ENCODE measurements at places on chromosomes 11 and 22.

DNA sequence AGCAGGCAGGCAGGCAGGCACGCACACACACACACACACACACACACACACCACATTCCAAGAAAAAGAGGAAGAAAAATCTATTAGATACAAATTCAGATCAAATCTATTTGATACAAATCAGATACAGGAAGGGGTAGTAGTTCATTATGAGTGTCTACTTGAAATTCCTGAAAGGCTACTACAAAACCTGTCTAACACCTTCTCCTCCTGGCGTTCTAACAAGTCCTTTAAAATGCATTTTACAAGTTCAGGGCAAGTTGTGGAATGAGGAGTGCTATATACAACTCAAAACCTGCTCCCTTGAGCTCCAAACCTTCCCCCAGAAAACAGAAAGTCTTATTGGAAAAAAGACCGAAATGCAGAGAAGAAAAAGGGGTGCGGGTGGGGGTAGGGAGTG is 476 bp downstream of the ARHGAP32 start:
- DNase-seq = no peak

DNA sequence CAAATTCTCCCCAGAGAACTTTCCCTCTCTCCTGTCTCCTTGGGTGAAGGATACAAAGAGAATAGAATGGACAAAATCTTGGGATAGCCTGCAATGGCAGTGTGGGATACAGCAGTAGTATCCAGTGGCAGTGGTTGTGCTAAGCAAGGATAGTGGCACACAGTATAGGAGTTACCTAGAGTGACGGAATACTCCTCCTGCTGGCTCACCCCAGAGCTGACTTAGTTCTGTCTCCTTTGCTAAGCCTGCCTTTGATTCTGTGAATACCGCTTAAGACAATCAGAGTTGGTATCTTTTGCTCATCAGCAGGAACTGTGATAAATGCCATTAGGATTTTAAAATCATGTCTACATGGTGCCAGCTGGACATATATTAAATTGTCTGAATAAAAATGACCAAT is 404.3 kb downstream of the JRKL start:
- DNase-seq = no peak

GRCh38 chr11:125429174-125429707 is 66.8 kb downstream of the FEZ1 start:
- peak; percentile 36 for DNase-seq

DNA sequence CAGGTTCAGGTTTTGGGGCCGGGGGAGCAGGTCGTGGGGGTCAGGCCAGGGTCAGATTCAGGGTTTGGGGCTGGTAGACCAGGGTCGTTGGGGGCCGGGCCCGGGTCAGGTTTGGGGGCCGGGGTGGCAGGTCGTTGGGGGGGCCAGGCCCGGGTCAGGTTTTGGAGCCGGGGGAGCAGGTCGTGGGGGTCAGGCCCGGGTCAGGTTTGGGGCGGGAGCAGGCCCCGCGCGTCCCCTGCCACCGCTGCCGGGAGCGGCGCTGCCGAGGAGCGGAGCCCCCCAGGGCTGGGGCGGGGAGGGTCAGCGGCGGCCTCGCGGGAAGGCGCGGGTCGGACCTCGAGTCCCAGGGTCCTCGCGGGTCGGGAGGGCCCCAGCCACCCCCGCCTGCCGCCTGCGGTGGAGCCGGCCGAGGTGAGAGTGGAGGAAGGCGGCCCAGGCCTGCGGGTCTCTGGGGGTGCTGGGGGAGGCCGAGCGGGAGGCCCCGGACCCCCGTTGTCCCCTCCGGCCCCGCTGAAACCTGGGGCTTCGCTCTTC is 535 bp downstream of the TRABD start:
- no peak for DNase-seq

GRCh38 chr11:131300439-131300717 is 70.0 kb upstream of the NTM start:
- DNase-seq = no peak

DNA sequence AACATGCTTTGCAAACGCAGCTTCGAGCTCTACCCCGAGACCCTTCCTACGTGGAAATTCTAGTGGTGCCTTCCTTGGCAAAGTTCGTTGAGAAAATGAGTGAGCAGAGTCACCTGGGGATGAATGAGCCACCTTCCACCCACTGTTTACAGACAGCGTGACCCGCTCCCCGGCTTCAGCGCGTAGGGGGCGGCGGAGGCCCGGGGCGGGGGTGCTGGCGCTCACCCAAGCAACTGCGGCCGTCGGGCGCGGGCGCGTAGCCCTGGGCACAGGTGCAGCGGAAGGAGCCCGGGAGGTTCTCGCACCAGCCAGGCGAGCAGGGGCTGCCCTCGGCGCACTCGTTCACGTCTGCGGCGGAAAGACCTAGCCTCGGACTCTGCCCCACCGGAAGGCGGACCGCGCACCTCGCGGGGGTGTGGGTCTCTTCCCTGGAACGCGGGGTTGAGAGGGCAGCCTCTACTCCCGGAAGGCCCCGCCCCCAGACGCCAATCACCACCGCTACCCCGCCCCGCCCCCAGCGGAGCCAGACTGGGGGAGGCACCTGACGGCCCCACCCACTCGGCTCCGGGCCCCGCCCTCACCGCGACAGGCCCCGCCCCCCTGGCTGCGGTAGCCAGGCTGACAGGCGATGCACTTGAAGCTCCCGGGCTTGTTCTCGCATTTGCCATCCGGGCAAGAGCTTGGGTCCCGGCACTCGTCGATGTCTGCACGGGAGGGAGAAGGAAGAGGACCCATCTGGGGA is 11.8 kb downstream of the LTBP3 start:
- DNase-seq = peak; percentile 98

DNA sequence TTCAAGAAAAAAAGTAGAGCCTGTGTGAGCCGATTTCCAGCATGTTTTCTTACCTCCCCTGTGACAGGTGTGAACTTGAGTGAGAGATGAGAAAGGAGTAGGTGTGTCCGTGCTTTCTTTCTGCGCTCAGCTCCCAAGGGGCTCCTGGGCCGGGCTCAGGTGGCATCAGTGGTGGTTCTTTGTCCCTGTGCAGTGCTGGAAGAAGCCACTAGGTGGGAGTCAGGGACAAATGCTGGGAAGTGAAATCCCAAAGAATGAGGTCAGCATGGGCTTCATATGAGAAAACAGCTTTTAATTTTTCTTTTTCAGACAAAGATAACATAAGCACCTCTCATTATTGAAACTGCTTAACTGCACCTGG is 57.8 kb downstream of the PPFIBP2 start:
- DNase-seq = no peak

DNA sequence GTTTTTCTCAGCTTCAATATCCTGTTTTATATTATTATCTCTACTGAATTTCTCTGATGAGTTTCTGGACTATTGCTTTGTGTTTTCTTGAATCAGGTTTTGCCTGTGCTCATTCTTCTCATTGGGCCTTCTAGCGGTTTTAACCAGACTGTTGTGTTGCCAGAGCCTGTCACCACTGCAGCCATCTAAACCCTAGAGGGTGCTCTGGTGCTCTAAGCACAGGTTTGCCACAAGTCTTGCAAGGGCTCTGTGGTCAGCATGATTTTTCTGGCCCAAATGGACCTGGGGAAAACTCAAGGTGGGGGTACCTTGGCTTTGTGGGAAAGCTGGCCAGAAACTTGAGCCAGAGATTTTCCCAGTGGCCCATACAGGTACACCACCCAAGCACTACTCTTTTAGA is 52.4 kb upstream of the TYR start:
- no peak for DNase-seq

GRCh38 chr11:31799435-31800397 is 11.4 kb downstream of the PAX6 start:
- DNase-seq = no peak

- DNase-seq = no peak
Measured at GRCh38 chr11:15594607-15595006, 479.9 kb downstream of the INSC start.

- DNase-seq = peak; percentile 82
Measured at GRCh38 chr22:46563381-46564083, 26.1 kb upstream of the CELSR1 start.

DNA sequence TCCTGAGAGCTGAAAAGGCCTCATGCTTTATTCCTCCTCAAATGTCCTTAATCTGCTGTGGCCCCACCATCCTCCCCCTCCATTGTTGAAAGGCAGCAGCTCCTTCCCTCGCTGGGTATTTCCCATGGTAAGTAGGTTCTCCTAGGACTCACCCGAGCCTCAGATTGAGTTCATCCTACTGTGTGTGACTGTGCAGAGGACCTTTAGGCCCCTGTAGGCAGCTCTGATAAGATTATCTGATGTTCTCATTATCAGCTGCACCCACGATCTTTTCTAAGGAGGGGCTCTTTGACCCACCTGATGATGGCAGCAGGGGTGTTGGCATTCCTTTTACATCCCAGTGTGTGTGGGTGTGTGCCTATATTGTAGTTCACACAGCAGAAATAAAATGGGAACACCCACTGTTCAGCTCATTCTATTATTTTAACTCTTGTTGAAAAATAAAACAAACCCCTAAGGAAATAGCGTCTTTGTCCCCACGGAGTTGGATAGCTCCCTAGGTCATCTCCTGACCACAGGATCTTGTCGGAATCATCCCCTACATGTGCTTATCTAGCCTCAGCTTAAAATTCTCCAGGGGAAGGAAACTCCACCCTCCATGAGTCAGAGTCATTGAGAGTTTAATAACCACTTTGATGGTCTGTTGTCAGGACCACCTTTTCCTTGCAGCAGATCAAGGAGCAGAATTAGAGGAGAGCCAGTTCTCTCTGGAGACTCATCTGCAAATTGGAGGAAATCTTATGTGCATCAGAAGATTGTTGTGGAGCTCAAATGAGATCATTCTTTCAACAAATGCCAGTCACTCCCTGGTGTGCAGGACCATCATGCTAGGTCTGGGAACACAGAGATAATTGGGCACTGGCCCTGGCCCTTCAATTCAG is 19.3 kb downstream of the ENDOD1 start:
- DNase-seq = no peak

- DNase-seq = no peak
Measured at GRCh38 chr11:7525424-7525823, 11.6 kb downstream of the PPFIBP2 start.

DNA sequence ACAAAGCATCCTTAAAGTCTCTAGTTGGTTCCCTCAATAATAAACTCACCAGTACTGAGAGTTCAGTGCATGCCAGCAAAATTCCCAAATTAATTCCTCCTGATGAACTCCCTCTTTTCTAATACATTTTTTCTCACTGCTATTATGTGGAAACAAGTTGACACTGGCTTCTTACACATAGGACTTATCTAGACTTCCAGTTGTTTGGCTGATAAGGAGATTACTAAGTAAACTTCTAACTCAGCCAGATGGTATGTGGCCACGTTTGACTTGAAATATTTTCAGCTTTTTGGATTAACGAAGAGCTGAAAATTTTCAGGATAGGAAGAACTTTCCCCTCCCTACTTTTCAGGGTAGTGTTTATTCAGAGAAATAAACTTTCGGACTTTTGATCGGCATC is 1154.2 kb upstream of the TENM4 start:
- DNase-seq = no peak

- DNase-seq = no peak
Measured at GRCh38 chr11:81941998-81942397, 791.7 kb downstream of the FAM181B start.

DNA sequence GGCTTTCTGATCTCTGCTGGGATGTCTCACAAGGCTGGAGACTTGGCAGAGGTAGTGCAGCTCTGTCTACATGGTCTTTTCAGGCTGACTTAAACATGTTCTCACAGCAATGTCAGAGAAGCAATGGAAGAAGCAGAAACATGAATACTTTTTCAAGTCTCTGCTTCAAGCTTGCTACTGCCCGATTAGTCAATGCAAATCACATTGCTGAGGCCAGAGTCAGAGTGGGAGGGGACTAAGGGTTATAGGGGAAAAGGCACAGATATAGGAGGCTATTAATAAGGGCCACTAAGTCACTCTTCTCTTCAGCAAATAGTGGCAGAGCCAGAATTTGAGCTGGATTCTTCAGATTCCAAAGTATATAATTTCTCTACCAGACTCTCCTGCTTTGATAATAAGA is 390.5 kb downstream of the TMEM135 start:
- no peak for DNase-seq

- no peak for DNase-seq
Measured at GRCh38 chr11:86627776-86628455, 44.5 kb downstream of the ME3 start.

- no peak for DNase-seq
Measured at GRCh38 chr11:3037945-3038271, 19.3 kb downstream of the CARS1 start.

GRCh38 chr11:128929468-128929867 is 13.2 kb downstream of the TP53AIP1 start:
- DNase-seq = no peak

- DNase-seq = peak; percentile 76
Measured at GRCh38 chr11:65588199-65589054, 7.2 kb downstream of the KCNK7 start.

DNA sequence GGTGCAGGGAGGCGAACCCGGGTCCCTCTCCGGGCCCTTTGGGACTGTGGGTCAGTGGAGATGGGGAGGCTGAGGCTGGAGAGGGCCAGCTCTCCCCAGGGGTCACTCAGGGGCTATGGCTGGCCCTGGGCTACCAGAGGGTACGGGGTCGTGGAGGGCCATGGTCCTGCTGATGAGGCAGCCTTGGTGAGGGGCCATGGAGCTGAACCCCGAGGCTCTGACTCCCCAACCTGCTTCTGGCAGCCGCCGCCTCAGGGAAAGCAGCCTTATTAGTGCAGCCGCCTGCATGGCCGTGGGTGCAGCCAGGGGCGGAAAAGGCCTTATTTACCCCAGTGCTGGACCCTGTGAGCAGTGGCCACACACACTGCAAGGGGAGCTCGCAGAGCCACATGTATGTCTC is 139.4 kb downstream of the MIAT start:
- no peak for DNase-seq

GRCh38 chr11:35549787-35550186 is 24.4 kb upstream of the PAMR1 start:
- no peak for DNase-seq

DNA sequence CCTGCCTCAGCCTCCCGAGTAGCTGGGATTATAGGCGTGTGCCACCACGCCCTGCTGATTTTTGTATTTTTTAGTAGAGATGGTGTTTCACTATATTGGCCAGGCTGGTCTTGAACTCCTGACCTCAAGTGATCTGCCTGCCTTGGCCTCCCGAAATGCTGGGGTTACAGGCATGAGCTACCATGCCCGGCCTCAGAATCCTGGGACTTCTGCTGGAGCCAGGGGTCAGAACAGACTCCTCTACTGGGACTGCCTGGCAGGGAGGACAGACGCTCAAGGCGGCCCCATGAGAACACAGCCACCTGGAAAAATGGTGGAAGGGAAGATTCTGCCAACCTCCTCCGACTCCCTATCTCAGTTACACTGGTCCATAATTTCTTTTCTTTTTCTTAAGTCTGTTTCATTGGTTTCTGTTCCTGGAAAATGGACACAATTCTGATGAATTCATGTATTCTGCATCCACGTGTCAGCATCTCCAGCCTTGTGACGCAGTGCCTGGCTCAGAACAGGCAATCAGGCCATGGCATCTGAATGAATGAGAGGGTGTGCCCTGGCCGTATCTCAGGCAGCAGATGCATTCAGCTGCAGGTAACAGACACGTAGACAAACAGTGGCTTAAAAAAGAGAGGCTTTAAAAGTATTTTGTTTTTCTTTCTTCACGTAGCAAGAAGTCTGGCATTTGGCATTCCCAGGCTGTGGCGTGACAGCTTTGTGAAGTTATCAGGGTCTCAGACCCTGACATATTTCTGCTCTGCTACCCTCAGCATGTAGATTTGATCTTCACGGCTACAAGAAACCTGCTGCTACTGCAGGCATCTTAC is 4.8 kb downstream of the SMIM38 start:
- DNase-seq = no peak

Data from activated naive CD4-positive, alpha-beta T cell treated with Interleukin-2 at 50 U/mL for 16 hours (primary cell).